ENCODE measurements at places on chromosomes 7 and 10.

DNA sequence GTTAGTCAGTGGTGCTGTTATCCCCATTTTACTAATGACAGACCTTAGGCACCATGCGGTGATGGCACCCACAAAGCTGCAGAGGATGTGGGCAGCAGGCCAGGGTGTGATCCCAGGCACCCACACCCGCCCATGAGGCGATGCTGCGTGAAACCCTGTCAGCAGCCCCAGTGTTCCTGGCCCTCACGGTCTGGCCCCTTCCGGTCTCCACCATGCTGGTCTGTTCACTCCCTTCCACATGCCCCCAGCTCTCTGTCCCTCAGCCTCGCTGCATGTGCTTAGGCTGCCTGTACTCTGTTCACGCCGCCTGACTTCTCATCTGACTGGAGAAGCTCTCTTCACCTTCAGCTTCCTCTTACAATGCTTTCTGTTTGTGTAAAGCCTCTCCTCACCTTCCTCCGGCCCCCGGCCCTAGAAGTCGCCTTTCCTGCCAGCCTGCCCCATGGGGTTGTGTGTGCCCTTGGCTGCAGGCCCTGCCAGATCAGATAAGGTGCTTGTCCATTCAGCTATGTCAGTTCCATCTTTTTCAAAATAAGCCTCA, 17.6 kb upstream of the ORAI2 start:
- DNase-seq, result no peak

GRCh38 chr10:69696073-69696731, 66.2 kb downstream of the FAM241B start:
- DNase-seq, result no peak

- DNase-seq, result no peak
These were observed 553 bp downstream of the VDAC2 start for GRCh38 chr10:75211007-75211691.

DNA sequence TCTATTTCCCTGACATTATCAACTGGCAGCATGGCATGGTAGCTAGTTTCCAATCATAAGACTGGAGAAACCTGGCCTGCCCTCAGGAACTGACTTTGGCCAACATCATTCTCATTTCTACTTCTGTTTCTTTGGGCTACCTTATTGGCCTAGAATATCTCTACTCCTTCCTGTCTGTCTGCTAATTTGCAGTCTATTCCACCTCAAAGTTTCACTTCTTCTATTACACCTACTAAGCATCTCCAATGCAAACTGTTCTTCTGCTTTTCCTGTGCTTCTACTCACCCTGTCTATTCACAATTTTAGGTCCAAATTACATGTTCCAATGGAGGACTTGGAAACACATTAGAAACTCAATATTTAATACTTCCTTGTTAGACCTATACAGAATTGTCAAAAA, 65.6 kb downstream of the ZNF503 start:
- DNase-seq, result no peak

DNA sequence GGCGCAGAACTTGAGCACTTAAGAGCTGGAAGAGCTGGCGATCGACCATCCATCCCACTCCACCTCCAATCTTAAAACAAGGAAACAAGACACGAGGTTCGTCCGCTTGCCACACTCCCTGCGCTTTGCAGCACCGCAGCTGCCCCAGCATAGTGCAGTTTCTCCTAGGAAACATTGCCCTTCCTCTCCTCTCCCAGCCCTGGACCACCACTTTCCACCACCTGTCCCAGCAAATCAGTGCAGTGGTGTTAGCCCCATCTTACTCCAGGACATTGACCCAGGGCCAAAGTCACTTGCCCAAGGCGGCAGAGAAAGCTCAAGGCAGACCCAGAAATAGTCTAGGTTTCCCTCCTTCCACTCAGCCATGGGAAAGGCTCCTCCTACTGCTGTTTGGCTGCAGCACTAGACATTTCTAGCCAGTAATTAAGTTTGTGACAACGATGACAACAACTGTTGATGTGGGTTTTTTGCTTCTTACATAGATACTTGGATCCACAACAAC, 1.5 kb upstream of the PARD3 start:
- no peak for DNase-seq

GRCh38 chr10:52400562-52400961, 86.5 kb downstream of the DKK1 start:
- no peak for DNase-seq

GRCh38 chr7:16636555-16637101, 8.9 kb downstream of the ANKMY2 start:
- no peak for DNase-seq

DNA sequence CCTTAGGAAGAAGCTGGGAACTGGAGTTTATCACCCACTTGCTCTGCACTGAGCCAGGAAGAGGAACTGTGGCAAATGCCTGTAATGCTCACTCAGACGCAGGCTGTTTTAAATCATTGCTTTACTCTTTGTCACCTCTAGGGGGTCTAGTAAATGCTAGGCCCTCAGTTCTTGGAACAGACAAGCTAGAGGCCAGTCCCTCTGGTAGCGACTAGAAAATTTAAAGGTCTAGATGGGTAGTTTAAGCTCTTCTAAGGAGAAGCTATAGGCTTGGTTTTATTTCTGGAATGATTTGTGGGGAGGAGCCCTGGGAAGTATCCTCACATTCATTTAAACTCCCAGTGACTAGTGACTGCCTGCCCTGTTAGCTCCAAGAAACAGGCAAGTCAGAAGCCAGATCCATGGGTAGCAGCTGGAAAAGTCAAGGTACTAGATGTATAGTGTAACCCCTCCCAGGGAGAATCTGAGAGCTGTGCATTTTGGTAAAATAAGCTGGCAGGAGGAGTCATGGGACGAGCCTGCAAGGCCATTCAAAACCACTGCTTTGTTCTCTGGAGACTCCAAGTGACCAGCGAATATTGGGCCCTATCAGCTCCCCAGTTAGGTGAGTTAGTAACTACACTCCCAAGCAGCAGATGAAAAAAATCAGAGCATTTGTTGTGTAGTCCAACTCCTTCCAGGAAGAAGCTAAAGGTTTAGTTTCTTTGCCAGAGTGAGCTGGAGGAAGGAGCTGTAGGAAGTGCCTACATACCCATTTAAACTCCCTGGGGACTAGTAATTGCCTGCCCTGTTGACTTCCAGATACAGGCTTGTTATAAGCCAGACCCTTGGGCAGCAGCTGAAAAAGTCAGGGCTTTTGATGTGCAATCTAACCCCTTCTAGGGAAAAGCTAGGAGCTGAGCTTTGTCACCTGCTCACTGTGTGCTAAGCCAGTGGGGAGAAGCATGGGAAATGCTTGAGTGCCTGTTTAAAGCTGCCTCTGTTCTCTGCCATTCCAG, 68.9 kb downstream of the DYNC1I1 start:
- DNase-seq, result no peak

DNA sequence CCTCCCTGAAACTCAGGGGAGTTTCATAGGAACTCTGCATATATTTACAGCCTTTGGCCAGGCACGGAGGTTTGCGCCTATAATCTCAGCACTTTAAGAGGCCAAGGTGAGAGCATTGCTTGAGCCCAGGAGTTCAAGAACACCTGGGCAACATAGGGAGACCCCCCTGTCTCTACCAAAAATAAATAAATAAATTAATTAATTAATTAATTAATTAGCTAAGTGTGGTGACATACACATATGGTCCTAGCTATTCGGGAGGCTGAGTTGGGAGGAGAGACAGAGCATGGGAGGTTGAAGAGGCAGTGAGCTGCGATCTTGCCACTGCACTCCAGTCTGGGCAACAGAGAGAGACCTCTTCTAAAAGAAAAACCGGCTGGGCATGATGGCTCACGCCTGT, 9.4 kb upstream of the LEP start:
- no peak for DNase-seq

DNA sequence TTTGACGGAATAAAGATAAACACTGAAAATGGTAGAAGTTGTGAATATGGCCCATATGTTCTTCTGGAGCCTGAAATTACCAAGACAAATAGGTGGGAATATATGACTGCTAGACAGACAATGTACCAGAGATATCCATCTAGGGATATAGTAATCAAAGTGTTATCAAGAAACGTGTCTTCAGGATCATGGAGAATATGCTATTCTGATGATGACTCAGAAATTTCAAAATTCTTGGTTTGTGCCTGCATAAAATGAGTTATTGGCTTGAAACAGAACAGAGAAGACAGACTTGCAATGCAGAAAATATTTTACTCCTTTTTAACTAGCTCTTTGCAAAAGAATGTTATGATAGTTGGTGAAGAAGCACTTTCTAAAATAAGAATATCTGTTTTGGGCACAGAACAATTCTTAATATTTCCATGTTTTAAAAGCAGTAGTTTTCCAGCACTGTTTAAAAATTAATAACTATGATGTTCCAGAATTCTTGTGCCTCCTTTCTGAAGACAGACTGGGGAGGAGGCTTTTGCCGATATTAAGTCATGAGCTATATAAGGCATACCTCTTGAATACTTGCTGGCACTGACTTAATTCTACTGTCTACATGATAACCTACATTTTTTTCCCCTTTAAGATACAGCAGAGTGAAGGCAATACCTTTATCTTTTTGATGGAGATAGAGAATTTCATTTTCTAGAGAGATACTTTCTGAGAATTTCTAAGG, 34.4 kb upstream of the CABCOCO1 start:
- no peak for DNase-seq

- DNase-seq, result no peak
These were observed 18.2 kb downstream of the HNRNPF start for GRCh38 chr10:43390759-43391158.

DNA sequence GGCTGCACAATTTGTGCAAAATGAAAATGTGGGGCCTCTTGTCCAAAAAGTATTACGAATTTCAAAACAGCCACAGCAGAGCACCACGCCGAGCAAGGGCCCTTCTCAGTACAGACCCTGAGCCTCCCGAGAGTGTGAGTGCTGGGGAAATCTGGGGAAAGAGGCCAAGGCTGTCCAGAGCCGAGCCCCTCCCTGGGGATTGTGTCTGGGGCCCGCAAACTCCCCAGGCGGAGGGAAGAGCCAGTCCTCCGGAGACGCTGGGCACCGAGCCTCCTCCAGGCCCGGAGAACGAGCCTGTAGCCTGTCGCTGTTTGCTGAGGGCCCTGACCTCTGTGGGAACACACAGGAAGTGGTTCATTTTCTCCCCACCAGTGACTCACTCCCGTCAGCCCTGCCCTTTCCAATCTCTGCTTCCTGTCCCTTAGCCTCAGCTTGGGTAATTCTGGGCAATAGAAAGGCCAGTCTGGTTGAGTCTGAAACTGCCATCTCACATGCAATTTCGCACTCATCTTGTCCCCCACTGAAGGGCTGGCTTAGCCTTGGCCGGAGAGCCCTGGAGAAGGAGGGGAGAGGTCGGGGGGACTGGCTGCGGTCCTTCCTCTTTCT, 19.5 kb upstream of the GNA12 start:
- DNase-seq, result no peak

DNA sequence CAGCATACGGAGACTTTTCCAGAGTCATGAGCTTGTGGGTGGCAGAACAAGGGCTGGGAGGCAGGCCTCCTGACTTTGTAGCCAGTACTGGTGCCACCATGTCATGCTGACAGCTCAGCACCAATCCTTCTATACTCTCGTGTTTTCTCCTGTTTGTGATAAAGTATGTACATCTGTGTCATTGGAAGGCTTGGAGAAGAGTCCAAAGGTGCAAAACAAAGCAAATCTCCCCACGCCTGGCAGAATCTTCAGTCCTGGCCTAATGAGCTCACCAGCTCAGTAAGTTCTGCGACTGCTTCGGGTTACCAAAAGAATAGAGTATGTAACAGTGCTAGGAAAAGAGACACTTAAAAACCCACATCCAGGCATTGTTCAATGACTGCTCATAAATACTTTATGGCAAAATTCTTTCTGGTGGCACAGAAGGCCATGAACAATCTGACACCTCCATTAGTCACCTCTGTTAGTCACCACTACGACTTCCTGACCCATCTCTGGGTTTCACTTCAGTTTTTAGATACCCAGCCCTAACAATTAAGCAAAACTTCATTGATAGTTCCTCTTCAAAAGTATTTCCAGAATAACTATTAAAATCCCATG, 24.5 kb downstream of the STEAP1 start:
- no peak for DNase-seq

GRCh38 chr7:93148144-93148543, at the start of gene SAMD9L:
Gene SAMD9L (minus strand): TSS chr7:93148385. CDS start chr7:93135971, 12,414 bp downstream.
- no peak for DNase-seq

DNA sequence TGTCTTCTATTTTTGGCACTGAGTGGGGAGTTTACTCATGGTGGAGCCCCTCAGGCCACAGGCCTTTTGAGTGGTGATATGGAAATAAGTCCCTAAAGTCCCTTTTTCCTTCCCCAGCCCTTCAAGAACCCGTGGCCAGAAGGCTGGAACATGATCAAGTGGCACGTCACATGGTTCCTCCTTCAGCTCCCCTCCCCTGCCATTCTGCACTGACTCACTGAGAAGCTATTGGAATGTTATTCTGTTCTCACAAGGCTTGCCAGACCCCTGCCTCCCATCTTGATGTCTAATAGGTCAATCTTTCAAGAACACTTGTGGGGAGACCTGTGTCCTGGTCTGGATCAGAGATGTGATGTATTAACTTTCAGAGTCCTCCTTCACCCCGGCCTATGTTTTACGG, 279.8 kb downstream of the SEC23IP start:
- DNase-seq, result no peak

GRCh38 chr10:5151076-5151475, 33.9 kb downstream of the AKR1C8 start:
- no peak for DNase-seq

GRCh38 chr10:35191523-35191922, 64.9 kb downstream of the CREM start:
- DNase-seq, result no peak

DNA sequence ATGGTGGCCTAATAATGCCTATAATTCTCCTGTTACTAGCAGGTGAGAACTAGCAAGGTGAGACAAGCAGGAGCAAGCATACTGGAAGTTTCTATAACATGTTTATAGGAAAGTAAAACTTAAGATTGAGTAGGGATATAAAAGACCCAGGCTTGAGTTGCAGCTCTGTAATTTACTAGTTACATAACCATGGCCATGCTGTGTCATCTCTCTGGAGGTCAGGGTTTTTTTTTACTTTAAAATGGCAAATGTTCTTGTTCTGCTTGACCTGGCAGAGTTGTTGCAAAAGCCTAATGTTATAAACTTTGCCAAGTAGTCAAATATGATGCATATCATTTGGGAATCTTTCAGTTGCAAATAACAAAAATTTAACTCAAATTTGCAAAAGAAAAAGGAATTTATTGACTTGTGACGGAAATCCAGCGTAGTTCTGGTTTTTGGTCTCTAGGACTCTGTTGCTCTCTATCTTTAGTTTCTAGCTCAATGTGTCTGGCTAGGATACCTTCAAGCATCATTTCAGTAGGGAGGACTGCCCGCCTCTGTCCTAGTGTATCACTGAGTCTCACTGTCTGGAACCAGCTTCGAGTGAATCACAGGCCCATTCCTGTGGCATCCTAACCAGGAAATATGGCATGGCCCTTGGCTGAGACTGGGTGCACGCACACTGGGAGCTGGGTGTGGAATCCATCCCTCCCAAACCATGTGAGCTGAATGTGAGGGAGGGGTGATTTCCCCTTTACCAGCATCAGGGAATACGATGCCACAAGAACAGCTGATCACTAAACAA, 67.9 kb downstream of the ADAM22 start:
- no peak for DNase-seq

DNA sequence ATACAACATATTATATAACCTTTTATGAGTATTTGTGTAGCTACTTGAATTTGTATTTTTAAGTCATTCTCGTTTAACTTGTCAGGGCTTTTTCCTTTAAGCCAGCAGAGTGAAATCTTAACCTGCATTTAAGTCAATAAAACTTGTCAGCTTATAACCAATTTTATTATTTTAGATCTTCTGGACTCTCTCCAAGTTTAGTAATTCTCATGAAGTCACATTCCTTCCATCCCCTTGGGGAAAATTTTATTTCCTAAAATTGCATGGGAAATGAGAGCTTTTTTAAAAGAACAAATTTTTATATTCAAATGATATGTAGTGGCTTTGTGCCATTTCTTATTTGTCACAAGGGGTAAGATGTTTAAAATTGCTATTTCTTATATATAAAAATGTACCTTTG, 74.0 kb downstream of the SEPTIN7 start:
- DNase-seq, result no peak

- DNase-seq, result no peak
These were observed 25.8 kb downstream of the STEAP1 start for GRCh38 chr7:90180011-90180585.

All from NCI-H1436 treated with DMSO at 0.1 percent for 48 hours (cell line).